ENCODE measurements at places on chromosomes 3 and 15.
A peak's percentile ranks its signal among the peaks of the same experiment; 100 is the strongest.

DNA sequence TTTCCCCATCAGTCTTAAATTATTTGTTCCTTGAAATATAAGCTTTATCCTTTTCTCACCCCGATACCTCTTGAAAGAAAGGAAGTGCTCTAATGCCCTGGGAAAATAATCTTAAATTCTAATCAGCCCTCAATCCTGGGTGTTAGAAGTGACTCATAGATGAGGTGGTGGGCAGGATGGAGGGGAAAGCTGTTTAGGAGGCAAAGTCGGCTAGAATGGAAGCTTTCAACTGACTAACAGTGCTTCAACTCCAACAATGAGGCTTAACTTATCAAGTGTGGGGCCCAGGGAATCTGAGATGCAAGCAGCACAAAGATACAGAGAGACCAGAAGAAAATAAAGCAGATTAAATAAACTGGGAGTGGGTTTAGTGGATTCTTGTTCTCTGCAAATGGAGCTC, 175.8 kb downstream of the EPHB1 start:
- DNase-seq, result no peak

DNA sequence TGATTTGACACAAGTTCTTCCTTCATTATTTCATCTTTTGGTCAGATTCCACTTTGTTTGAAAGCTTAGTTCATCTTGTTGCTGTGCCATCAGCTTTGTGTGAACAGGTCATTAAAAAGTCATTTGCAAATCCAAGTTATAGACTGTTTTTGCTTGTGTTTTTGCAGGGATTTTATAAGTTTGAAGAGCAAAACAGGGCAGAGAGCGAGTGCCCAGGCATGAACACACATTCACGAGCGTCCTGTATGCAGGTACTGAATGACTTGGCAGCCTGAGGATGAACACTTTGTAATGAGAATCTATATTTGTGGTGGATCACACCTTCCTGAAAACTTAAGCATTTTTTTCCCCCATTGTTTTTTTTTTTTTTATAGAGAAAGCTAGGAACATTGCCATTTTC, 60.6 kb upstream of the SAMMSON start:
- no peak for DNase-seq

DNA sequence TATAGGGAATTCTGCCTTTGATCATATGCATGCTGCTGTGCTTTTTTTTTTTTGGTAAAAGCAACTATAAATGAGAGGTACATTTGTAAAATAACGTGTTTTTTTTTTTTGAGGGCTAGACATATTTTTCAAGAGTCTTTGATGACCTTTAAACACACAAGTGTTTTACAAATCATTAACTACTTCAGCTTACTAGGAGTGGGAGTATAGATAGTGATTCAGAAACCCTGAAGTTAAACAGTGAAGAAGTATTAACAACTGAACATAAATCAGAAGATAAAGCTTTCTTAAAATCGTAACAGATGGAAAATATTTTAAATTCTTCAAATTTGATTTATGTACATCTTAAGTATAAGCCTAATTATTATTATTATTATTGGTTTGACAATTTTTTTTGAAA, 2.9 kb upstream of the GMNC start:
- no peak for DNase-seq

DNA sequence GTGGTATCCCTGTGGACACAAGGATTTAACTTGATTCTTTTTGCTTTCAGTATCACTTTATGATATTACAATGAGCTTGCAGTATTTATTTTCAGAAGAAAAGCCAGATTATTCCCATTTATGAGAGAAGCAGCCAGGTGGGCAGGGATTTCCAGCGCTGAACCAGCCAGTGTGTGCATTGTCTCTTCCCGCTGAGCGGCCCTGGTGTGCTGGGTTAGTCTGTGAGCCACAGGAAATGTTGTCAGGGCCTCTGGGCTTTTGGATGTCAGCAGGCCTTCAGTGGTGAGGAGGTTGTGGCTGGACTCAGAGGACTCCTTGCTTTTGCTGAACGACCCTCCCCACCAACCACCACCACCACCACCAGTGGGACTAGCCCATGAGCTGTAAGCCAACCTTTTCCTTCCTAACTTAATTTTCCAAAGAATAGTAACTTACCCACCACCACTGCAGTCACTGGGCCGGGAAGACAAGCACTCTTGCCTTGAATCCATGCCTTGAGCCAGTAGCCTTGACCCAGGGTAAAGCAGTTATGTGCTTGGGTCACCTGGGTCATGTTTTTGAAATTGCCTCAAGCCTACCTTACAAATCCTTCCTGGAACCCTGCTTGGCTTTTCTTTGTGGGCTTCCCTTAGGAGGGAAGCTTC, 33.1 kb downstream of the FLNB start:
- peak; percentile 41 for DNase-seq

GRCh38 chr3:23865595-23866396, 51.0 kb downstream of the NKIRAS1 start:
- peak; percentile 64 for DNase-seq
